ENCODE measurements at places on chromosomes 16 and 17.
A peak's percentile ranks its signal among the peaks of the same experiment; 100 is the strongest.

- no peak for DNase-seq
- no peaks in the 10 kb centered on the region for H3K27me3 ChIP-seq
- no peak overlapping the region for H3K27ac ChIP-seq
- no peaks in the 10 kb centered on the region for H3K36me3 ChIP-seq
- no peaks in the 10 kb centered on the region for H3K4me1 ChIP-seq
Measured at GRCh38 chr16:85412911-85413520, 200.1 kb upstream of the GSE1 start.

GRCh38 chr16:74997042-74997491, 1.8 kb upstream of the ZNRF1 start:
- H3K27me3 ChIP-seq: no peaks in the 10 kb centered on the region
- no peak for DNase-seq
- H3K36me3 ChIP-seq: no peaks in the 10 kb centered on the region
- H3K4me3 ChIP-seq: no peak overlapping the region
- peaks cover 20% of the 10 kb centered on the region for H3K4me1 ChIP-seq

DNA sequence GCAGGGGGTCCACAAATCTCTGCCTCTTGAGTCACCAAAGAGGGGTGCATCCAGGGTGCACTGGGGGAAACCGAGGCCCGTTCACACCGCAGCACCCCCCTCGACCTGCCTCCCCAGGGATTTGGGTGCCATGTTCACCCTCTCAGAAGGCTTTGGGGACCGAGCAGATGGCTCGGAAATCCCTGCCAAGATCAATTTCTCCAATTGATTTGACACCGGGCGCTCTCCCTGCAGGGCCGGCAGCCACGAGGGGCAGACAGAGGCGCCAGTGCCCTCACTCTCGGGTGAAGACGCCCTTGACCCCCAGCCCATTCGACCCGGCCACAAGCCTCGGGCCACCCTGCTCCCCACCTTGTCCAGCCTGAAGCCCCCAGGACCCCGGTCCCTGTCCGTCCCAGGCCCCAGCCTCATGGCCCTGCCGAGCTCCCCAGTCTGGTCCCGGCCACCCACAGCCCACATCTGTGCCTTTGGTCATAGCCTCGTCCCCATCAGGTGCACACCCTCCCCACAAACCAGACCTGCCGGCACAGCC, 9.3 kb downstream of the SSTR5 start:
- H3K36me3 ChIP-seq: no peaks in the 10 kb centered on the region
- no peaks in the 10 kb centered on the region for H3K27me3 ChIP-seq
- H3K4me1 ChIP-seq: no peaks in the 10 kb centered on the region
- no peak for DNase-seq

DNA sequence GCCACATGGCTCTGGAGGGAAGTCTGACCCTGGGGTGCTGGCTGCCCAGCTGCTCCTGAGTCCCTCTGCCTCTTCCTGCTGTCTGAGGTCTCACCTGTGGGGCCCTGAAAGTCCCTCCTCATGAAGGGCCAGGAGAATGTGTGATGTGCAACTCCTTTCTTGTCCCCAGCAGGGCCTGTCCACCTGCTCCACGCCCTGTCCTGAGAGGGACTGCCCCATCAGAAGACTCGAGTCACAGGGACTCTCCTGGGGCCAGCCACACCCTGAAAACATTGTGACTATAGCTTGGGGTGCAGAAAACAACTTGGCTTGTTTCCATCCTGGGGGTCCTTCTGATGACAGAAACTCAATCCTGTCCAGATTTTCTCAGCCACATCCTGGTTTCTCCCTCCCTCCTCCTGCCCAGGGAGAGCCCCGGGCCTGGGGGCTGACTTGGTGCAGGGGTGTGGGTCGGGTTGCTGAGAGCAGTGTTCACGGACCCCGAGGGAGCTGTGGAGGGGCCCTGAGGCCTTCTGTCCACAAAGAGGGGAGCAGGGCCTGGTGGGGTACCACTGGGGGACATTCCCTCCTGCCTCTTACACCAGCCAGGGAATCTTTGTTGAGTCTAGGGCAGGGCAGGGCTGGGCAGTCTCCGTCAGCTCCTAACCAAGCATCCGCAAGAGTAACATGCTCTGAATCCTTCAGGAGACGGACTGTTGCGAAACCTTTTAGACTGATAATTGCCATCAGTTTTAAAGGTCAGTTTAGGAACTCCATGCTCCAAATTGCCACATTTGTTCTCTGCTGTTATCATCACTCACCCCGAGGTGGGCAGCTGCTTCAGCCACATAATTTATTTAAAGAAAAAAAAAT, 45.9 kb downstream of the NT5M start:
- no peaks in the 10 kb centered on the region for H3K27me3 ChIP-seq
- H3K36me3 ChIP-seq: no peaks in the 10 kb centered on the region
- no peak for DNase-seq
- H3K4me3 ChIP-seq: no peak overlapping the region
- no peak overlapping the region for H3K27ac ChIP-seq

DNA sequence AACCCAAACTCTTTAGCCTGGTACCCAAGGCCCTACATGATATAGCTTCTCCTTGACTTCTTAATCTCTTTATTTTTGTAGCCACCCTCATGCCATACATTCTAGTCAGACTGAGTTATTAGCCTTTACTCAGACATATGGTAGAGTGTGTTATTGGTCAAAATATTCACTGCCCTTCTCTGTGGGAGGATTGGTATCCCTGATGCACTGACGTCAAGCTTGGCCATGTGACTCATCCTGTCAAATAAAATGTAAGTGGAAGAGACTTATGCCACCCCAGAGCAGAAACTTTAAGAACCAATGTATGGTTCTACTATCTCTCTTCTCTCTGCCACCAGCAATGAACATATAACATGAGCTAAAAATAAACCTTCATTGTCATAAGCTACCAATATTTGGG, 12.2 kb upstream of the BEAN1 start:
- no peak for DNase-seq
- no peak overlapping the region for H3K27ac ChIP-seq
- no peaks in the 10 kb centered on the region for H3K36me3 ChIP-seq
- H3K27me3 ChIP-seq: no peaks in the 10 kb centered on the region

- no peak overlapping the region for H3K27ac ChIP-seq
- H3K27me3 ChIP-seq: peaks cover 24% of the 10 kb centered on the region
- no peak for DNase-seq
- no peak overlapping the region for H3K4me3 ChIP-seq
Measured at GRCh38 chr17:79749156-79749815, 18.5 kb downstream of the ENPP7 start.

DNA sequence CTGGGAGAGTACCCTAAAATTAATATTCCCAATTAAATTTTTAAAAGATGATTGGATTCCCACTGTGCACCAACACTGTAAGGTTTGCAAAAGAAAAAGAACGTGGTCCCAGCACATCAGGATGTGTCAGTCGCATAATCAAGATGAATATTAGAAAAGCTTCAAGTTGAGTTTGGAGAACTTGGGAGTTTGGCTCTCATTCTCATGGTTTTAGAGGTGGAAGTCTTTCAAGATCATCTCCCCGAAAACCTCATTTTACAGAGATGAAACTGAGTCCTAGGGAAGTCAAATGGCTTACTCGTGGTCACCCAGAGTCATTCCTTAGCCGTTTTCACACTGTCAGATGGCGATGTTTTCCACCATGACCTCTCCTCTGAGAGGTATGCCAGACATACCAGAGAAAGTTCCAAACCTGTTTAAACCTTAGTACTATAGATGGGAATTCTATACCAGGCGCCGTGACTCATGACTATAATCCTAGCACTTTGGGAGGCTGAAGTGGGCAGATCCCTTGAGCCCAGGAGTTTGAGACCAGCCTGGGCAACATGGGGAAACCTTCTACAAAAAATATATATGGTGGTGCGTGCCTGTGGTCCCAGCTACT, 1.2 kb downstream of the SEC14L1 start:
- H3K4me3 ChIP-seq: peak overlapping the region; percentile 94
- peaks cover 44% of the 10 kb centered on the region for H3K4me1 ChIP-seq
- H3K36me3 ChIP-seq: no peaks in the 10 kb centered on the region
- H3K27me3 ChIP-seq: no peaks in the 10 kb centered on the region

DNA sequence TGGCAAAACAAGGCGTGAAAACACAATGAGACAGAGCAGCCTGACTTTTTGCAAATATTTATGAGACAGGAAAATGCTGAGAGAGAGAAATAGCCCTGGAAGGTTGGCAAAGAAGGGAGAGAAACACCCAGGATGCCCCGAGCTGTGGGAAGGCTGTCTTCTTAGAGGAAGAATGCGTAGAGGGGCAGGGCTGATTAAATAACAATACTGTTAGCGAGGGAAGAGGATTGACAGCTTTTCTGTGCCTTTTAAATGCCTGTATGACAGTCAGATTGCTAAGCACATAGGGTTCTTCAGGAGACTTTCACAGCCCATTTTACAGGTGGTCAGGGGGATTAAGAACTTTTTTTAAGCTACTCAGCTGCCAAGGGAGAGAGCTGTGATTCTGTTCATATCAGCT, 219.2 kb downstream of the SHISA9 start:
- H3K27me3 ChIP-seq: no peaks in the 10 kb centered on the region
- no peaks in the 10 kb centered on the region for H3K36me3 ChIP-seq
- H3K4me3 ChIP-seq: no peak overlapping the region
- DNase-seq: no peak
- no peak overlapping the region for H3K27ac ChIP-seq
- H3K4me1 ChIP-seq: no peaks in the 10 kb centered on the region

- H3K27me3 ChIP-seq: no peaks in the 10 kb centered on the region
- H3K4me1 ChIP-seq: peaks cover 15% of the 10 kb centered on the region
- H3K27ac ChIP-seq: peak within 1 kb of the TSS; percentile 56
- H3K36me3 ChIP-seq: peaks cover under 1% of the 10 kb centered on the region
- peak; percentile 98 for DNase-seq
Measured at GRCh38 chr17:42980274-42980765, at the start of gene RUNDC1. Gene RUNDC1 (plus strand): TSS chr17:42980565. CDS start chr17:42980577, 12 bp downstream.

DNA sequence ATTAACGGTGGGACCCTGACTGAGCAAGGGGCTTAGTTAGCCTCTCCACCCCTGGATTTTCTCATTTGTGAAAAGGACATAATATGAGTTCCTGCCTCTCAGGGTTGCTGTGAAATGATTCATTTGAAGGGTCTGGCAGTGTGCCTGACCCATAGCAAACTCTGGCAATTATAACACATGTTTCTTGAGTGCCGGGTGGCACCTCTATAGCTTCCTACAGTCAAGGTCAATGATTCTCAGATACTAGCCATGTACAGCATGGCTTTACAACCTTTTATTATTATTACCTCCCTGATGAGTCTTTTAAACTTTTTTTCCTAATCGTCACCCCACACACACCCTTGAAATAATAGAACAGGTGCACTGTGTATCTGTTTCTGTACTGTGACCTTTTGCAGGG, 42.1 kb downstream of the TMEM114 start:
- DNase-seq: no peak
- no peaks in the 10 kb centered on the region for H3K27me3 ChIP-seq
- no peak overlapping the region for H3K27ac ChIP-seq
- no peaks in the 10 kb centered on the region for H3K4me1 ChIP-seq
- H3K36me3 ChIP-seq: no peaks in the 10 kb centered on the region

- no peaks in the 10 kb centered on the region for H3K36me3 ChIP-seq
- no peaks in the 10 kb centered on the region for H3K27me3 ChIP-seq
- peaks cover 8% of the 10 kb centered on the region for H3K4me1 ChIP-seq
Measured at GRCh38 chr17:77306790-77307478, 166.2 kb downstream of the SEC14L1 start.

GRCh38 chr17:16480995-16481394, 11.0 kb downstream of the LRRC75A start:
- H3K27me3 ChIP-seq: no peaks in the 10 kb centered on the region
- no peak overlapping the region for H3K4me3 ChIP-seq
- peak; percentile 89 for DNase-seq
- no peak overlapping the region for H3K27ac ChIP-seq
- peaks cover 27% of the 10 kb centered on the region for H3K4me1 ChIP-seq

- H3K4me1 ChIP-seq: peaks cover 20% of the 10 kb centered on the region
- H3K27me3 ChIP-seq: no peaks in the 10 kb centered on the region
- no peaks in the 10 kb centered on the region for H3K36me3 ChIP-seq
- peak; percentile 66 for DNase-seq
- peak overlapping the region; percentile 81 for H3K4me3 ChIP-seq
- peak overlapping the region; percentile 58 for H3K27ac ChIP-seq
Measured at GRCh38 chr16:2475413-2476344, 752 bp downstream of the TBC1D24 start.

DNA sequence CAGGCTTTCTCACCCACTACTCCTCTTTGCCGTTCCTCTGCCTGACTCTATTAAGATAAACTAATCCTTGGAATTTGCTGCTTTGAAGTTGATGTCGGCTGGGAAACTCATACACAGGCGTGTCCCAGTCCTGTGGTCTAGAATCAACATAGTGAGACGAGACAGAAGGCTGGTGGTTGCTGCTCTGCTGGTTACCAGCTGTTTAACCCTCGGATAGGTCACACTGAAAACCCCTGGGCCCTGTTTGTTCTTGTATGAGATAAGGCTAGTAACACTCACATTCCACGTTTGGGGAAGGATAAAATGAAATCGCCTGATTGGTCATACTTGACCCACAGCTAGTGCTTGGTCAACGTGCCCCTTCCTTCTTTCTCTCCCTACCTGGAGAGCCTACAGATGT, 517.0 kb downstream of the CDH13 start:
- DNase-seq: no peak
- no peak overlapping the region for H3K4me3 ChIP-seq
- no peaks in the 10 kb centered on the region for H3K27me3 ChIP-seq

DNA sequence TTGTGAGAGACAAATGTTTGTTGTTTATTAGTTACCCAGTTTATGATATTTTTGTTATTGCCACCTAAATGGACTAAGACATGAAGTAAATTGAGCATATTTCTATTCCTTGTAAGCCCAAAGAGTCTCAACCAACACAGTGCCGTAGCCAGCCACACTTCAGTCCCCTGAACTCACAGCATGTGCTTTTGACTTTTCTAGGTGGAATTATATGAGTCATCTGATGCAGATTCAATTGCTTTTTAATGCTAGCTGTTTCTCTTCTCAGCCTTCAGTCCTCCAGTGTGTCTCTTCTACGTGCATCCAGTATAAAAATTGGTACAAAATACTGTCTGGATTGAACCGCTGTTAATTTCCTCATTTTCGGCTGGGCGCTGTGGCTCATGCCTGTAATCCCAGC, 39.0 kb downstream of the IQCK start:
- no peaks in the 10 kb centered on the region for H3K27me3 ChIP-seq
- H3K4me1 ChIP-seq: peaks cover 5% of the 10 kb centered on the region
- no peak for DNase-seq
- no peak overlapping the region for H3K27ac ChIP-seq

GRCh38 chr17:58531661-58532554, 17.5 kb upstream of the MTMR4 start:
- DNase-seq: peak; percentile 57
- H3K4me1 ChIP-seq: peaks cover 28% of the 10 kb centered on the region
- H3K27me3 ChIP-seq: no peaks in the 10 kb centered on the region
- H3K4me3 ChIP-seq: no peak overlapping the region

GRCh38 chr16:3868556-3868955, 12.0 kb downstream of the CREBBP start:
- DNase-seq: no peak
- no peak overlapping the region for H3K27ac ChIP-seq
